Osteoblast (primary cell): ENCODE measurements at places on chromosomes 5 and 9.

DNA sequence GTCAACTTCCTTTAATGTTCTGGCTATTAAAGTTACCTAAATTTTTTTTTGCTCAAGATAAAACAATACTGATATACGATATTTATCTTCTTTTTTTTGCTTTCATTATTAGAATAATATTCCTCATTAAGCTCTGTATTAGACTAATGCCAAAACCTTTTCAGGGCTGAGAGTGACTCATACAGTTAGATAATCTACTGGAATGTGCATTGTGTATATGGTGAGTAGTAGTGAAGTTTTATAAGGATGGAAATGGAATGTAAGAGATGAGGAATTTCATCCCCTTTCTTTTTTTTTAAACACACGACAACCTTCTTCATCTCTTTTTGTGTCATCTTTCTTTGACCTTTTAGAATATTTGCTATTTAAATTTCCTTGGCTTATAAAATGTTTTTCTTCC is 268.6 kb downstream of the ISL1 start:
- DNase-seq, result no peak

GRCh38 chr9:17219261-17219660 is 84.4 kb downstream of the CNTLN start:
- peak; percentile 17 for DNase-seq

- DNase-seq, result no peak
Observed at GRCh38 chr5:53418409-53418808, 62.0 kb upstream of the FST start.

GRCh38 chr5:109830955-109831502 is 141.3 kb downstream of the MAN2A1 start:
- no peak for DNase-seq

- DNase-seq, result peak; percentile 97
Observed at GRCh38 chr5:180090098-180090768, 18.7 kb upstream of the RNF130 start.

- DNase-seq, result no peak
Observed at GRCh38 chr5:39934830-39935229, 510.1 kb upstream of the DAB2 start.

- no peak for DNase-seq
Observed at GRCh38 chr5:138901716-138902115, 26.6 kb upstream of the LRRTM2 start.
